NCI-H1092 (cell line): ENCODE measurements at places on chromosomes 1 and 21.

GRCh38 chr1:185895208-185895900, 161.2 kb downstream of the HMCN1 start:
- no peak for DNase-seq

- DNase-seq = no peak
These were observed 83.0 kb upstream of the TSPAN2 start for GRCh38 chr1:115172270-115172669.

DNA sequence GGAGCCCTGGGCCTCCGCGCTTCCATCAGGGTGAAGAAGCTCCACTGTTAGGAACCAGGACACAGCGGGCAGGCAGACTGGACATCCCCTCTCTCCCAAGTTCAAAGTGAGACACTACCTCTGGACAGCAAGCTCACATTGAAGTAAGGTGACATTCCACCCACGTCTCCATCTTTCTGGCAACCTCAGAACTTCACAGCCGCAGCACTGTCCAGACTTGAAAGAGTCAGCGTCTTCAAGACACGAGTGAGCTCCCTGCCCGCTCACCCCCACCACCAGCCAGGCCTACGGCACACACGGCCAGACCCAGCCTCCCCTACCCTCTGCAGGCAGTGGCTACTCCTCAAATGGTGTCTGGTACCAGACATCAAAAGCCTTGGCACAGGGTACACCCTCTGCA, 11.1 kb downstream of the WDR4 start:
- no peak for DNase-seq

DNA sequence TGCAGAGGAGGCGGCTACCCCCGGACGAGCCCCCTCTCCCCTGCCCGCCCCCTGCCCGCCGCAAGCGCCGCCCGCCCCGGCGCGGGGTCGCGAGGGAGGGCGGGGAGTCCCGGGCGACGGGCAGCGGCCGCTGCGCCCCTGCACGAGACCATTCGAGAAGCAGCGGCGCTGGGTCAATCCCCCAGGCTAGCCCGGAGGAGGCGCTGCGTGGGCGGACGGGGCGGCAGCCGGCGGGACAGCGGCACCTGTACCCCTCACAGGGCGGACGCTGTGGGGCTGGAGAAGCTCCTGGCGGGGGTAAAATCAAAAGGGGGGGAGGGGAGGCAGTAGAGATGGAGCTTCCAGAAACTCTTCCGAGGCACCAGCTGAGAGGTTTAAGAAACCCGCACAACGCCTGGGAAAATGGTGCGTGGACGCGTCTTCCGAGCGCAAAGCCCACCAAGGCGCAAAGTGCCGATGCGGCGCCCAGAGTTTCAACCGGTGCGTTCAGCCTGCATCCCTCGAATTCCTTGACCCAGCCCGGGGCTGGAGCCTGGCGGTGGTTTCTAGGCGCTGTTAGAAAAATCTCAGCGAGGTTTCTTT, at the start of gene PLPPR5:
PLPPR5 (minus strand) TSS at position 1 of the 582 bp plus-strand sequence. CDS start 190 bp downstream, outside the sequence.
- DNase-seq = no peak

DNA sequence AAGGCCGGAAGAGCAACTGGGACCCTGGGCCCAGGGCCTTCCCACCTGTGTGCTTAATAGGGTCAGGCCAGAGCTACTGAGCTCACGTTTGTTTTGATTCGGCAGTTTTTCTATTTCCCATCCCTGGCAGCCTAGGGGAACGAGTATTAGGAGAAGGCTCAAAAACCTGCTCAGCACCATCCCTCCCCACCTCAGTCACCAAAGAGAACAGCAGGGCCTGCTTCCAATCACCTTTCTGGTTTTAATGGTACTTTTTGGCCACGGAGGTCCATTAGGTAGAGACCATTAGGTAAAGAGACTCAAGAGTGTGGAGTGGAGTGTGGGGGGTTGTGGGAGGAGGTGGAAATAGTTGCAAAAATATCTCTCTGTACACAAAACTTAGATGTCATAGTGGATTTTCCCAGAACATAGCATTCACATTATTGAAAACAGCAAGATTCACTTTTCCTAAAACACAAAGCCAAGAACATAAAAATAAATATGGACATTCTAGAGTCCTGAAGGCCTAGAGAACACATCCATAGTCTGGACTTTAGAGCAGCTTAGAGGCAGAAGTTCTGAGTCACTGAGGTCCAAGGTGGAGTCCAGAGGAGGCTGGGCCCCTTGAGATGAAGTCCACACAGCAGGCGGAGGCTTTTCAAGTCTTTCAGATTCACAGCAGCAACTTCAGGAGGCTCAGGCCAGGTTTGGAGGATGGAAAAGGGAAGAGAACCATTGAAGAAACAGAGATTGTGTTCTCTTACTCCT, 19.5 kb downstream of the NUAK2 start:
- DNase-seq = no peak

- DNase-seq = no peak
These were observed 22.6 kb downstream of the ZBTB17 start for GRCh38 chr1:15953294-15953771.

GRCh38 chr21:34702341-34703170, 33.8 kb downstream of the CLIC6 start:
- DNase-seq = no peak

- DNase-seq = no peak
These were observed 36.6 kb downstream of the UBE2T start for GRCh38 chr1:202305168-202305567.

- peak; percentile 31 for DNase-seq
These were observed 86.3 kb downstream of the VWA5B1 start for GRCh38 chr1:20376880-20377494.

DNA sequence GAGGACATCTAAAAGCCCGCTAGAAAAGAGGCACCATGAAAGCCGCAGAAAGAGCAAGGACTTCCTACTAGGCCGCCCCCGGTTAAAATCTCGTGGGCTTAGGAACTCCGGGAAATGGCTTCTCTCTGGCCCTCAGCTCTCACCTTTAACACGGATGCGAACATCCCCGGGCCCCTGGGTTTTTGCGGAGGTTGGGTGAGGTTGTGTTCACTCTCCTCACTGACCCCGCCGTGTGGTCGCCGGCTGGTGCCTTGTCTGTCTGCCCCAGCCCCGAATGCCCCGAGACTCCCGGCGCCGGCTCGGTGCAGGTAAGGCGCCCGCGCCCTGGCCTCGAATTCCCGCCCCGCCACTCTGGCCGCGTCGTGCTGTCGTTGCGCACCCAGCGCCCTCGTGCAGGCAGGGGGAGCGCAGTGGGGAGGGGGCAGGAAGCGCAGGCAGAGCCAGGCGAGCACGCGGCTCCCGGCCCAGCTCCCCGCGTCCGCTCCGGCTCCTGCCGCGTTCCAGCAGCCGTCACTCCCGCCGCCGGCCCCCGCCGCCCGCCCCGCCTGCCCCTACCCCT, at the start of gene SHISAL2A:
SHISAL2A (plus strand) TSS at position 437 of the 559 bp plus-strand sequence. CDS start 326 bp downstream, outside the sequence.
- no peak for DNase-seq

DNA sequence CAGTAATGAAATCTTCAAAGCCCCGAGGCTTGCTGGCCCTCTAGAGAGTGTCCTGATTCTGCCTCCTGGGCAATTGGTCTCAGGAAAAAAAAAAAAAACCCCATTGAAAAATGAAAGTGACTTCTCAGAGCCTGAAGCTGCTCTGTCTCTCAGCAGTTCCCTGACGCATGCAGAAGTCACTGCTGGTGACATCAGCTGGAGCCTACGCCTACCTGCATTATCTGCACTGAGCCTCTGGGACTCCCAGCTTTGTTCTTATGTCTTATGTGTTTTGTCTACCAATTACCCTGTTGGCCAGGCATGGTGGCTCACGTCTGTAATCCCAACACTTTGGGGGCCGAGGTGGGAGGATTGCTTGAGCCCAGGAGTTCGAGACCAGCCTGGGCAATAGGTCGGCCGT, 10.1 kb upstream of the SLC25A33 start:
- DNase-seq = no peak

DNA sequence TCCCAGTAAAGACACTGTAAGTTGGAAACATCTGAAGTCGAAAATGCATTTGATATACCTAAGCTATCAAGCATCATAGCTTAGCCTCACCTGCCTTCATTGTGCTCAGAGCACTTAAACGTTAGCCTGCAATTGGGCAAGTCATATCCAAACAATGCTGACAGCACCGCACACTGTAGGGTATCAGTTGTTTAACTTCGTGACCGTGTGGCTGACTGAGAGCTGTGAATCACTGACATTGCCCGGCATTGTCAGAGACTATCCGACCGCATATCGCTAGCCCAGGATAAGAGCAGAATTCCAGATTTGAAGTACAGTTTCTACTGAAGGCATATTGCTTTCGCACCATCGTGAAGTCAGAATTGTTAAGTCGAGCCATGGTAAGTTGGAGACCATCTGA, 41.5 kb downstream of the GALNT2 start:
- DNase-seq = no peak

DNA sequence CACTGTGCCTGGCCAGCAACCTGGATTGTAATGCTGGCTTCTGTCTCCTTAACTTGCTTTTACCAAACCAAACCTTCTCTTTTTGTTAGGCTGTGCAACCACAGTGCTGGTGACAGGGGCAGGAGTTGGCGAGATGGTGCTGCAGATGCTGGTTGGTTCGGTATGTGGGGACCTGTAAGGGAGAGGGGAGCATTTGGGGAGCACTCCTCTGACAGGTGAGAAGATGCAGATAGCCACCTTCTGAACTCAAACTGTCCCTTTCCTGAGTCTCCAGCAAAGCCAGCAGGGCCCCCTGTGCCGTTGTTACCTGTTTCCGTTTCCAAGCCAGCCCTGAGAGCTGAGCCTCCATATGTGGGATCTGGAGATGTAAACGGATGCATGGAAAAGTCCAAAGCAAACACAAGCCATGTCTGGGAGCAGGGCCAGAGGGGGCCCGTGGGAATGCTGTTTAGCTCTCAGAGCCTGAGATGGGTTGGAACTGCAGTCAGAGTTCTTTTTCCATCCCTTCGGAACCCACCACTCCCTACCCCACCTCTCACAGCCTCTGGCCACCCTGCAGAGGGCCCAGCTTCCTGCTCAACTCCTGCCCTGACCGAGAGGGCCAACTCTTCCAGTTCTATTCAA, 34.0 kb downstream of the ELK4 start:
- peak; percentile 57 for DNase-seq

DNA sequence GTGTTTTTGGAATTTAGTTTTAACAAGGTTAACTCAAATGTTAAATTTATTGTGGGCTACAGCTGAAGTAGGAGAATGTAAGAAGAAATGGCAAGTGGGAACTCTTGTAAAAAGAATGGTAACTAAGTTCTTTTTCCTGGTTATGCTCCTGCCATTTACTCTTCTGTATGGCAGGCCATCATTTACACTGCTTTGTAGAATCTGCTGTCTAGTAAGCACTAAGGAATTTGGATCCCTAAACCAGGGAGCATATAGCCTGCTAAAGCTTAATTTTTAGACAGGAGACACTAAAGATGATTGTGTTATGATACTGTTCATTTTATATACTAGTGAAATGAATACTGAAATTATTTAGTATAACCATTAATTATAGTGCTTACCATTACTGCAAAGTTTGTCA, 85.3 kb downstream of the CAMTA1 start:
- DNase-seq = no peak

GRCh38 chr1:158471920-158472319, at the start of gene OR10R2:
Gene OR10R2 (plus strand): TSS chr1:158472220. CDS start chr1:158472326, 106 bp downstream.
- no peak for DNase-seq

DNA sequence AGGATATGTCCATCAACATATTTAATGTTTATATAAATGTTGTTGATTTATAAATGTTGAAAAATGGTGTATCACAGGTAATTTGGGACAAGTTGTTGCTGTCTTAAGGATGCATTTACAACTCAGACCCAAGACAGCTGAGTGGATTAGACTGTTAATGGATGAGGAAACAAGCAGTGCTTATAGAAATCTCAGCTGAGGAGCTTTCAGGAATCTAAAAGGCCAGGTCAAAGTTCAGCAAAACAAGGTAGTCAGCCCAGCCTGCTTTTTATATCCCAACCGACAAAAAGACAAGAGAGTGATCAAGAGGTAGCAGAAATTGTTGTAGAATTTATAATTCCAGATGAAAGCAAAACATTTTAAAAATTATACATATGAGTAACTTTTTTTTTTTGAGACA, 16.6 kb upstream of the USP1 start:
- DNase-seq = no peak

DNA sequence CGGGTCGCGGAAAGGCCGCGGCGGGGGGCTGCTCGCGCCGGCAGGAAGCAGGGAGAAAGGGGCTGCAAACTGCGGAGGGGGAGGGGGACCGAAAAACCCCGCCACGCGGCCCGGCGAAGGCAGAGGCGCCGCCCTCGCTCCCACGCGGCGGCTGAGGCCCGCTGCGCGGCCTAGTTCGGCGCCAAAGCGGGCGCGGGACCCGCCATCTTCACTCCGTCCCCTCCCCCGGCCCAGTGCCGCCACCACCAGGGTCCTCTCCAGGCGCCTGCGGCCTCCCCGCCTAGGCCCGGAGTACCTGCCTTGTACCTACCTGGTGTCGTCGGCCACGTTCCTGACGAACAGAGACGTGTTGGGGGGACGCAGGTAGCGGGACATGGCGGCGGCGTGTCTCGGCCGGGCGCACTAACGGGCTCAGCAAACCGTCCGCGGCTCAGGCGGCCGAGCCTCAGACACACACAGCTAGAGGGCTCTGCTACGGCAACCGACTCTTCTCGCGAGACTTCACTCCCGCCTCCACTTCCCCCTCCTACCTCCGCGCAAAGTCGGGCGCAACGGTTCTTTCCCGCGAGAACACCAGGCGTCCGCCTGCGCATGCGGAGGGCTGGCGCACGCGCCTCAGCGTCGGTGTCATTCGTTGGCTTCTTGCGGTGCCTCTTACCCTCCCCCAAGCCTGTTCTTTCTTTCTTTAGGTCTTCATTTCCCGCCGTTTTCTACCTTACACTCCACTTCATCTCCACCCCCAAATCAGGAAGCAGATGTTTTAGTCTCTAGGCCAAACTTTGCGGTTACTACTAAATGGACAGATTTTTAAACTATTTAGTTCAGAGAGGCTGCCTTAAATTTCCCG, at the start of gene SRSF10:
SRSF10 (minus strand) TSS at position 447 of the 847 bp plus-strand sequence; CDS start at position 375, 72 bp downstream.
- DNase-seq = peak; percentile 100

DNA sequence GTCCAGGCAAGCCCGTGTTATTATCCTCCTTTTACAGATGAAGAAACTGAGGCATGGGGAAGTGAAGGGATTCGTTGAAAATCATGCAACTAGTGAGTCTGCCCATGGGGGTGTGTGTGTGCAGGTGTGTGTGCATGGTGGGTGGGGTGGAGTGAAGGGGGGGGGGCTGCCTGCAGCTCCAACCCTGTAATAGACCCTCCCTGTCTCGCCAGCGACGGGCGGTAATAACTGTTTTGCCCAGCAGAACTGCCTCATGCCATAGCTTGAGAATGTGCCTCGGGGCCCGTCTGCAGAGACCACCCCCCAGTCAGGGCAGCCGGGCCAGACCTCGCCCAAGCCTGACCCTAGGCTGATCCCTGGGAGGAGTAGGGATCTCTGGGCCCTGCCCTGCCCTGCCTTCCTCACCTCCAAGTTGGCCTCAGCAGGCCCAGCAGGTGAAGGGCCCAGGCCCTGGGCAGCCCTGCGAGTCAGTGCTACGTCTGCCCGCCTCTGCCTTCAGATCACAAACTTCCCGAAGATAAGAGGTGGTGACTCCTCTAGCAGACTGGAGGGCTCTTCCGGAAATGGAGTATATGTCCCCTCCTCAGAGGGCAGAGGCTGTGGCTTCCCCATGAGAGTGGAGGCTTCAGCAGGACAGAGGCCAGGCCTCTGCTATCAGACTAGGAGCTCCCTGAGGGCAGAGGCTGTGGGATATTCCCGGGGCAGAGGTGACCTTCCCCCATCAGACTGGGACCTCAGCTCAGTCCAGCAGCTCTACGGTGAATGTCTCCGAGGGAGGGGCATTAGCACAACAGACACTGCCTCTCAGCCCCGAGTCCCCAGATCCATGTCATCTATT, 15.7 kb upstream of the EPHA2 start:
- DNase-seq = no peak
